ENCODE measurements at places on chromosomes 1 and 21.

DNA sequence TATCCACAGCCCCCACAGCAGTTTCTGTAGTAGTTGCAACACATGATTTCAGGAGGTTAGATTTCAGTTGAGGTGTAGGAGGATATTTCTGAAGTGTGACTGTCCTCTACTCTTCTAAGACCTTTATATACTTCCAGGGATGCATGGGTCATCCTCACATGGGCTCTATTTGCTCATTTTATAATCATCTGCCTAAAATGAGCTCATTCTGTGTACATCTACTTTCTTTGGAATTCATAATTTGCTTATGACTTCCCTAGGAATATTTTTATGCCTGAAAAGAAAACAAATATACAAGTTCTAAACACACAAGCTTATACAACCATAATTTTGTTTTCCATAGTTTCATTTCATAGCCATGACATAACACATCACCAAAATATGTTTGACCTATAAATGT, at the start of gene KRTAP21-2:
Gene KRTAP21-2, minus strand, starts transcription at position 101 of the 400 bp plus-strand sequence. Its CDS starts 57 bp downstream, at position 44.
- no peak for DNase-seq

DNA sequence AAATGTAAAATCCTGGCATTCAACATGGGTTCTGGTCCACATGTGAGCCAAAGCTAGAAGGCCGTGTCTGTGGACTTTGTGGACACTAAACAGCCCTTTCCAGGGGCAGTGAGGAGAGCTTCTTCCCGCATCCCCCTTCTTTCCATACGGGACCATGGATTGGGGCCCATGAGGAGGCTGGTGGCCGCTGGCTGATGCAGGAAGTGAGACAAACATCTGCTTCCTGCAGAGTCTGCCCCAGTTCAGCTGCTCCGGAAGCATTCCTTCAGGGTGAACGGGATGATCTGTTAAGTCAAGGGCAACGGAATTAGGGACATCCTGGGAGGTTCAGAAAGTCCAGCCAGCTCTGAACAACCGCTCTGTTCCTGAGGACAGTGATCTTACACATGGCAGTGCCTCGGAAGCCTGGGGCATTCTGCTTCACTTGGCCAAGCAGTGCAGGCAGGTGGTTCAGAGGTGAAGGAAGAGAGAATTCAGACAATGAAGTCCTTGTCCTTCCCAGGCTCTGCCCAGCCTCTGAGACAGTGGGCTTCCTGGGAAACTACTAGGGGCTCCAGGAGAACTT, 1.5 kb downstream of the CA6 start:
- peak; percentile 66 for DNase-seq

- no peak for DNase-seq
Measured at GRCh38 chr1:36134505-36135329, 9.7 kb upstream of the COL8A2 start.

DNA sequence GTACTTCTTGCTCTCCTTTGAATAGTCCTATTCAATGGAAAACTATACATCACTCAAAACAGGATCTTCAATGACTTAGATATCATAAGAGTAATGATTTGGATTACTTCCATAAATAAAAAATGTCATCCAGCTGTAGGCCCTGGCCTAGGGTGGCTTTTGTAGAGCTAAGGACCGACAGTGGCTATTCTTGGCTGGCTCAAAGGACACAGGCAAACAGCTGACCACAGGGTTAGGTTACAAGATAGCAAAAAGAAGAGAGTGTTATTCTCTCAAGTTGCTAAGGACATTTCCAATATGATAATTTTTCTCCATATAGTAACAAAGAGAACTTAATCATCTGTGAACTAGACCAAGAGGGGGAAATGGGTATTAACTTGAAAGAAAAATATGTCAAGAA, 495.1 kb downstream of the PLPP3 start:
- no peak for DNase-seq

- DNase-seq, result no peak
Measured at GRCh38 chr1:16077406-16078245, 4.2 kb upstream of the FAM131C start.

DNA sequence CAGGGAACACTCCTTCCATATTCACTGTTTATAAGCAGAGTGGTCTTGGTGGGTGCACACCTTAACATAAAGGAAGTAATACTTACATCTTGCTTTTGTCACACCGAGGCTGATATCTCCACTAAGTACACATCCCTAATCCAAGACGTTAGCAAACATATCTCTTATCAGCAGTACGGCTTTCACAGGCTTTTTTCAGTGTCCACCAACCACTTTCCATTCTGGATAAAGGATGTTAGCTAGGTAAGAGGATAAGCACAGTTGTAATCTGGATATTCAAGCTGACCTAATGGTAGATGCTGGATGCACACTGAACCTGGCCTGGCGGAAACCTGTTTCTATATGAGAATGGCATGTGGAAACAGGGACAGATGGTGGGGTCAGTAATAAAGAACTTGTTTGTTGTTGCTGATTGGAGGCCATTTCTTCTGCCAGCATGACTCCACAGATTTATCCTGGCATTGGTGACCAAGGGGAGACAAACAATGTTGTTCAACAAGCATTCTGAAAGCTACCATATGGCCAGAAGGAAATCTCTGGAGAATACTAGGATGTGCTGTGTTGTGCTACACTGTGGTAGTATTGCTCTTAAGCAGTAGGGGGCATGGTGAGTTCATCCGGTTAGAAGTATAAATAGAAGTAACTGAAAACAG, 416.4 kb downstream of the PTBP2 start:
- no peak for DNase-seq

GRCh38 chr1:35655196-35655595, 13.9 kb upstream of the PSMB2 start:
- DNase-seq, result no peak

- no peak for DNase-seq
Measured at GRCh38 chr1:177017287-177017852, 147.1 kb downstream of the ASTN1 start.
